ENCODE measurements at places on chromosomes 4 and X.

- no peak for DNase-seq
Measured at GRCh38 chrX:112803060-112803459, 37.6 kb downstream of the AMOT start.

GRCh38 chr4:89166971-89167475 lies 55.7 kb downstream of the TIGD2 start:
- DNase-seq, result no peak

DNA sequence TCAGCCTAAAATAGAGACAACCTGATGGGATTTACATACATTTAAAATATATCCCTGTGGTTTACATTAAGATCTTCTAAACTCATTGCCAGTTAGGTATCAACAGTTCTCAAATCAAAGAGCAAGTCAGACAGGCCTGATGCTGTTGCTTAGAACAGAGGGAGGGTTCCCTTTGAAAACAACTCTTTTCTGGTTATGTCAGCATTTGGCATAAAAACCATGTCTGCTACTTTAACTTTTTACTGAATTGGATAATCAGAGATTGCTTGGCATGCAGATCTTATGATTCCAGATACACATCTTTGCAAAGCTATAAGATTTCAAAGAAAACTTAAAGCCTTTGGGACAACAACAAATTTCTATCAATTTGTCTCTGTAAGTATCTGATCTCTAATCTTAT lies 140.8 kb downstream of the CPE start:
- no peak for DNase-seq

GRCh38 chr4:8908206-8908893 lies 36.7 kb upstream of the HMX1 start:
- DNase-seq, result no peak

GRCh38 chr4:158588777-158589176 lies 67.1 kb downstream of the RXFP1 start:
- DNase-seq, result no peak

- DNase-seq, result no peak
Measured at GRCh38 chrX:21586001-21586400, 72.1 kb downstream of the KLHL34 start.

GRCh38 chrX:106959901-106960300 lies 39.7 kb downstream of the CLDN2 start:
- DNase-seq, result peak; percentile 20

GRCh38 chr4:99029852-99030251 lies 34.3 kb downstream of the METAP1 start:
- DNase-seq, result no peak

DNA sequence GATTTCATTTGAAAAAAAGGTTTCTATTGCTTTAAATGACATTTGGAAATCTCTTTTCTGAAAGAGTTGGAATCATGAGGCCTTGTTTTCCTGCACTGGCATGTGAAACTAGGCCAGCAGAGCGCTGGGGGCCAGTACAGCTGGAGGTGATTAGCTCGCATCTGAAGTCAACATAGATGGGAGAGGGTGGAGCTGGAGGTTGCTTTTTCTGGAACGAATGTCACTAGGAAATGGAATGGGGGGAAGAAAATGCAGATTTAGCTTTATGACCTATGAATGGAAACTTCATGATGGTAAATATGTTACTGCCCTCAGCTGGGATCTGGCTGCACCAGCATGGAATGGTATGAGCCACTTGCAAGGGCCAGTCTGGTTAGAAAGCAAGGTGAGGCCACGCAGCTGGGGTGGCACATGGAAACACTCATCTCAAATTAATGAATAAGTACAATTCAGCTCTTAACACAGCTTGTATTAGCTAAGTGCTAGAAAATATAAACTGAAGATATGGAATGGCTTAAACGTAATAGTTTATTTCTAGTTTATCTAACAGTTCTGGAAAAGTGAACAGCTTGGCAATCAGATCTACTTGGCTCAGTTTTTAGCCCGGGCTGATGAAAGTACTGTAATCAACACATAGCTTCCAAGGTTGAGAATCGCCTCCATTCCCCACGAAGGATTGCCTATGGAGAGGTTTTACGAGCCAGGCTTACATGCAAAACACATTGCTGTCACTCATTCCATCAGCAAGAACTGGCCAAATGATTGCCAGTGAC lies 32.5 kb downstream of the SLC10A6 start:
- DNase-seq, result no peak

DNA sequence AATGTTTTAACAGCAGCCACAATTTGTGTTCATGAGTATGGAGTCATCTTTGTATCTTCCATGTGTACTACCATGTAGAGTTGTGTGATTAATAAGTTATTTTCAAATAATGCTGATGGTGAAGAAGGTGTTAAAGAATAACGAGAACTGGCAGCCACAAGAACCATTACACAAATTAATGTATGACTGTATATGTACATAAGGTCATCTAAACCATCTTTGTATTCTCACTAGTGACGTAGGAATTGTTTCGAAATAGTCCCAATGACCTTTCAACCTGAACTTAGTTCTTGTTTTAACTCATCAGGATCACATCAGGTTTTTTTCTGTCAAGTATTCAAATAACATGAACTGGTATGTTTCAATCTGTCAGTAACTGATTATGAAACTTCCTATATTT lies 48.3 kb upstream of the NOCT start:
- DNase-seq, result no peak

DNA sequence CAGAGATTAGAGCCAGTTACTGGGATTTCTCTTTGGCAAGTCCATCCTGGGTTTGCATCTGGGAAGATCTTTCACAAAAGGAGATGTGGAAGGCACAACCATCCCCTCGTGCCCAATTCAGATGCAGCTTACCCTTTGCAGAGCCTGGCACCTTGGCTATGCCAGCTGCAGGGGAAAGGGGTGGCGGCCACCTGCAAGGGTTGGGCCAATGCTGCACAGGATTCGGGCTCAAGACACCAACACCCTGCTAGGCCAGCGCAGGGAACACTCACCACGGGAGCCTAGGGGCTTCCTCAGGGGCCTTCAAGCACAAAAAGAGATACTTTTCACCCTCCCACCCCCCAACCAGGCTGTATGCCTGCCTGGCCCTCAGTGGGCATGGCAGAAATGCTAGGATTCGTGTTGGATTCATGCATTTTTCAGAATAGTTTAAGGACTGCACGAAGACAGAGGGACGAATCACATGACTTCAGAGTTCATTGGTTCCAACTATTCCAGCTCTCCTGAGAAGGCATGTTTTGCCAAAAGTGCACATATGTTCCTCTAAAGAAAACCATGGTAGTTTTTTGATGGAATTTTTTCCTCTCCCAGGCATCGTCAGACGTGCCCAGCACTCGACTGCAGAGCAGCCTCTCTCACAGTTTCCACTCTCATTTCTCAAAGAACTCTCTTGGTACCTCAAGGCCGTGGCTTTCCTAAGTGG lies 94.4 kb downstream of the PHKA2 start:
- no peak for DNase-seq

- DNase-seq, result no peak
Measured at GRCh38 chr4:77815636-77816035, 3.5 kb downstream of the CNOT6L start.

DNA sequence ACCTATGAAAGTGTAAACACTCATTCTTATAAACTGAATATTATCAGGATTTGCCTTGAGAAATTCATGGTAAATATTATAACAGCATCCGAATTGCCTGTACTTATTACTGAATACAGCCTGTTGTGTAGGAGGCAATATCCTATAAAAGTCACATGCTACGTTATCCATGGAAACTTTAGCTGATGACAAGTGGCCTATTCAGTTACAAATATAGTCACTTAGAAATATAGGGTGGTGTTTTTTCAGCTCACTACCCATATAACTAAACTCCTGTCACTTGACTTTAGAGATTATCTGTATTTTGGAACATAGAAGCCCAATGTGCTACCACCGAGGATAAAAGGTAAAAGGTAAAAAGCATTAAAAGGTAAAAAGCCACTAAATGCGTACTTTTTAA lies 493.4 kb downstream of the INPP4B start:
- no peak for DNase-seq

- no peak for DNase-seq
Measured at GRCh38 chr4:30722359-30723200, 2.4 kb downstream of the PCDH7 start.

- no peak for DNase-seq
Measured at GRCh38 chr4:140048419-140048995, 105.5 kb downstream of the MAML3 start.

DNA sequence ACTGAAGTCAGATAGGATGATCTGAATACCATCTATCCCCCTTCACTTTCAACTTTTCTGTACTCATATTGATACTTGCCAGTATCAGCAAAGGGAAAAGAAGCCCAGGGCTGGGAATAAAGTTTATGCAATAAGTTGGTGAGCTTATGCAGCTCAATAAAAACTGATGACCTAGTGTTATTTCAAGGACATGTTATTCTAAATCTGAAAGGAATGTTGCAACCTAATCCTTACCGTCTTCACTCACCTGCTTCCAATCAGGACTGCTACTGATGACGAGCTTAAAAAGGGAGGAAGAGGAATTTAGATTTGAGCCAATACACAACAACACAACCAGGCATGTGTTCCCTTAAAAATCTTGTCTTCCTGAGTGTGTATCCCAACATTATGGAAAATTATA lies 419.9 kb downstream of the SPRY1 start:
- no peak for DNase-seq

- DNase-seq, result no peak
Measured at GRCh38 chrX:37378404-37378803, 29.2 kb downstream of the PRRG1 start.

DNA sequence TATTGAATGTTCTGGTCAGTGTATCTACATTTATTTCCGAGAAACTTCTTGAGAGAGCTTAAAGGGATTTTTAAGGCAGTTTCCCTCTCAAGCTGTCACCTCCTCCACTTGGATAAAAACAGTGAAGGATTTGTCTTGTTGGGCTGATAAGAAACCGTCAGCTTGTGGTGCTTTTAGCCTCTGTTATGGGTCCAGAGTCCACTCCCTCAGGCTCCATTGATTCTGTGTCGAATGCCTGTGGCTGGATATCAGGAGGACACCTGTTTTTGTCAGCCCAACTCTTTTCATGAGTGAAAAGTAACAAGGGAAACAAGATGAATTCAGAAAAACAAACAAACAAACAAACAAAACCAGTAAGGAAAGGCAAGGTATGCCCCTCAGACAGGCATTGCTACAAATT lies 12.4 kb downstream of the CLCN4 start:
- no peak for DNase-seq

- peak; percentile 17 for DNase-seq
Measured at GRCh38 chr4:13546941-13547484, 2.7 kb upstream of the NKX3-2 start.

DNA sequence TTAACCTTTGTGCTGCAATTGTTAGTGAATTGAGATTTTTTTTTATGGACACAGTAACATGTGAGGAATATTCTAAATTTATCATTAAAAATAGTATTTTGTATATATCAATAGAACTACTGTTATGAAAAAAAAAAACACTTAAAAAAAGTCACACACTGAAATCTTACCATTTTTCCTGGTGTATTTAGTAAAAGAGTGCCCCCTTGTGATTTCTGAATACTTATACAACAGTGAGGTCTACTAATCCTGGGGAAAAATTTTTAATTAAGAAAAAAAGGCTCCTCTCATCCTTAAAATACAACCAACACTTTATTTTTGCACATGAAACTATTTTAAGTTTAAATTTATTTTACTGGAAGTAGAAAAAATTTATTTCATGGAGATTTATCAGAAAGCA lies 56.4 kb upstream of the SPOCK3 start:
- no peak for DNase-seq

- no peak for DNase-seq
Measured at GRCh38 chr4:25810461-25811373, 52.1 kb downstream of the SEL1L3 start.

DNA sequence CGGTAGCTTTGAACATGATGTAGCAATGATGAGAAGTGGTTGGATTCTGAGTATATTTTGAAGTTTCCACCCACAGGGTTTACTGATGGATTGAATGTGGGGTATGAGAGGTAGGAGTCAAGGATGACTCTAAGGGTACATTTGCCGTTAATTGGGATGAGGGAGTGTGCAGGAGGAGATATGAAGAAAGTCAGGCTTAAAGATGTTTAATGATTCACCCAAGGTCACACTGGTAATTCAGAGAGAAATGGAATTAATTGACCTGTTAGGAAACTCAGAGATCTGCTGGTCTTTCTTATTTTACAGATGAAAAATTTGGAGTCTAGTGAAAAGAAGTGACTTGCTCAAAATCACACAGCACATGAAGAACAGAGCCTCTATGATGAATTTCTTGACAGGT lies 390.7 kb downstream of the GBA3 start:
- no peak for DNase-seq

GRCh38 chrX:132877954-132878536 lies 80.4 kb downstream of the HS6ST2 start:
- DNase-seq, result no peak

- no peak for DNase-seq
Measured at GRCh38 chr4:56307423-56307822, 79.9 kb downstream of the AASDH start.

- no peak for DNase-seq
Measured at GRCh38 chrX:134368126-134368525, 91.8 kb upstream of the HPRT1 start.

- DNase-seq, result peak; percentile 46
Measured at GRCh38 chrX:101595739-101596419, 21.9 kb downstream of the ARMCX6 start.

DNA sequence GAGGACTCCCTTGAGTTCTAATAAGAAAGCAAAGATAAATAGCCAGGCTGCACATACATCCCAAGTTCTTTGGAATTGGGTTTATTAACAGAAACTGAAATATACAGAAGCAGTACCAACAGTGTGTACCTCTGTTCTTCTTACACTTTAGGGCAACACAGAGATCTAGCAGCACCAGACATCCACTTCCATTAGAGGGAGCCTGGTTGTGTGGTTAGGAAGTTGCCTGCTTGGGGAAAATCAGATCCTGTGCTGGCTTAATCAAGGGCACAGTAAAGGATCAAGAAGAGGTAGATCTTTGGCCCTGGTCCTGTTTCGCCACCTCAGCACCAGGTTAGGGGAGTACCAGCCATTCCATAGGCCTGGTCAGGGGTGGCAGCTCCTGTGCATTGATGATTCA lies 231.1 kb upstream of the ARHGAP24 start:
- no peak for DNase-seq

- no peak for DNase-seq
Measured at GRCh38 chrX:116732214-116732613, 269.4 kb upstream of the CT83 start.

DNA sequence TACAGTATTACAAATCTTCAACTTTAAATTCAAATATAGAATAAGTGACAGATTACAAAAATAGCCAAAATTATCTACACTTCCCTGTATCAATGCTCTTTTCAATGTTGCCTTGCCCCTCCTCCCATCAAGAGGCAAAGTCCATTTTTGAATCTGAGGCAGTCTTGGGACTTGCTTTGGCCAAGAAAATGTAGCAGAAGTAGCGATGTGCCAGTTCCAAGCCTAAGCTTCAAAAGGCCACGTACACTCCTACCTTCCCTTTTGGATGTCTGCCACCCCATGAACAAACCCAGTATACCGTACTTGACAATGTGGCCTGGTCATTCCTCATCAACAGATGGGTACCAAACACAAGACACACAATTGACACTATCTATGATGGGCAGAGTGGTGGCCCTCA lies 24.1 kb downstream of the SEC24D start:
- DNase-seq, result no peak

DNA sequence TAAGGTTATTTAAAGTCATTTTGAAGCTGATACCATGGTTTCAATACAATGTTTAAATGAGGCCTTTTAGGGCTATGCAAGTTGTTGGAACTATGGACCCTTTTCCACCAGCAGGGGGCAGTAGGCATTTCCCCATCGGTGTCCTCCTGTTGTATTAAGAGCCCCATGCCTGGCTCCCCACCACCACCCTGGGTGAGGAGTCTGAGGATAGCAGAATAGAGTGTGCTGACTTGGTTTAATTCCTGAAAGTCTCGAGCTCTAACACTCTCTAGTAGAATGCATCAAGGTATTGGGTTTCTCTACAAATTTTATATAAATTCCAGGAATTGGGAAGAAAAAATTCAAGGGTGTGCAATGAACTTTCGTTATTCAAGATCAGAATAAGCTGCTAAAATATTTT lies 234.8 kb upstream of the JADE1 start:
- peak; percentile 27 for DNase-seq

Data from hepatic stellate cell (primary cell).